H4 (cell line): ENCODE measurements at places on chromosomes 11 and 22. TPM values are rescaled to one million over a fixed set of nuclear protein-coding genes. Genes with fewer than 3 reads are reported as not detected.

DNA sequence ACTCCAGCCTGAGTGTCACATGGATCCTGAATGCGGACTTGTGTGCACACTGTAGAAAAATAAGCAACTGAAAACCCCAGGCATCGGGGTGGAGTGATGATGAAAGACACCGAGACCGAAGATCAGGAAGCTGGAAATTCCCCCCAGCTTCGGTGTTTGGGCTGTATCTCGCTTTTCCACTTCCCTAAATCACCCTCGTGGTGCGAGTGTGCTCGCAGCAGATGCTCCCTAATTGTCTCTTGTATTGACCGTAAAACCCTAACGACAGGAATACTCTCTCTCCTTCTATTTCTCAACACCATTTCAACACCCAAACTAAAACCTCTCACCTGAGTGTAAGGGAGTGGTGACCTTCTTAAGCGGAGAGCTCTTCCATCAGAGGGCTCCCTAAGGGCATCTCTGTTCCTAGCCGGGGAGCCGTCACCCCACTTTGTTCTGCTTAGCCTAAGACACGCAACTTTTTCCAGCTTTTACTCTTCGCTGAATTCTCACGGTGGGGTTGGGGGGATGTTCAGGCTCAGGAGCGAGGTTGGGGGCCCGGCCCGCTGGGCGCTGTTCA is 635 bp upstream of the GRK3 start:
- DNase-seq, result no peak

DNA sequence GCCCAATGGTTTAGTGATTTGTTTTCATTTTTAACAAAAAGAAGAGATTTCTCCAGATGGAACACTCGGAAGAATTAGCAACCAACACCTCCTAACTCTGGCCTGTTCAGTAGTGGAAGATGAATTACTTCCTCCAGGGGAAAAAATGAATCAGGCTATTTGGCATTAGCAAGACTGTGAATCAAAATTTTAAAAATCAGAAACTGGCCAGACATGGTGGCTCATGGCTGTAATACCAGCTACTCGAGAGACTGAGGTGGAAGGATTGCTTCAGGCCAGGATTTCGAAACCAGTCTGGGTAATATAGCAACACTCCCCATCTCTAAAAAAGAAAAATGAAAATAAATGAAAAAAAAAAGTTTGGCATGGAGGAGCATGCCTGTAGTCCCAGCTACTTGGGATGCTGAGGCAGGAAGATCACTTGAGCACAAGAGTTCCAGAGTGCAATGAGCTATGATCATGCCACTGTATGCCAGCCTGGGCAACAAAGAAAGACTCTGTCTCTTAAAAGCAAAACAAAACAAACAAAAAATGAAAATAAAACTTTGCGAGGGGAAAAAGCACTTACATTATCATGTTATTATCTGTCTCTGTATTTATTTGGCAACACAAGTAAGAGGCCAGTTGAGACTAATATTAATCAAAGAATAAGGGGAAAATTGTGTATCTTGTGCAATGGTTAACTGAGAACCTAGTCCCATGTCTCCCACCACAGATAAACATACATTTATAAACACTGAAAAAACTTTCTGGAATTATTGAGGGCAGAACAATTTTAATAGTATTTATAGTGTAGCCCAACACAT is 796.3 kb upstream of the ANO3 start:
- DNase-seq, result no peak

DNA sequence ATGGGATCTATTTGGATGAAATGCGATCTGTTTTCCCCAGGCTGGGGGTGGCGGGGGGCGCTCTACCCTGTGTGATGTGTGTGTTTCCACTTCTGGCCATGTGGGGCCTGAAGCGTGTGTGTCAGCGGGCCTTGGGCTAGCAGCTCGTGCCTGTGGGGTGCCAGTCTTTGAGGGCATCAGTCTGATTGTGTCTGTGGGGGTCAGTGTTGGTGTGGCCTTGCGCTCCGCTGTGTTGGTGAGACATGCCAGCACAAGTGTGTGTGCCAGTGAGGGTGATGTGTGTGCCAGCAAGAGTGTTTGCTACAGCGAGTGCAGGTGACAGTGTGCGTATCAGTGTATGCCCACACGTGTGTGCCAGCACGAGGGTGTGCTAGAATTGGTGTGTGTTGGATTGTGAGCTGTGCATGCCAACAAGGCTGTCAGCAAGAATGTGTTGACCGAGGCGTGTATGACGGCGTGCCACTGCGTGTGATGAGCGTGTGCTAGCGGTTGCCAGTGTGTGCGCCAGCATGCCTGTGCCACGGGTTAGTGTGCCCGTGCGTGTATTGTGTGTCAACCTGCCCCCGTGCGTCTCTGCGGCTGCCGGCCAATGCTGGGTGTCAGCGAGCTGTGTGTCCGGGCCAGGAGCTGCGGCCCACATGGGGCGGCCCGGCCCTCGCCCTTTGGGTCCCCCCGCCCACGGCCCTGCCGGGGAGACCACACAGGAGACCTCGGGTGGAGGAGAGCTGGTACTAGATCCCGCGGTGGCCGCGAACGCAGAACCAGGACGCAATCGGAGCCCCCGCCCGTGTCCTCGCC is 519 bp downstream of the ARRB1 start:
- no peak for DNase-seq

GRCh38 chr22:22738959-22739585 is 94.7 kb downstream of the GGTLC2 start:
- DNase-seq, result no peak

DNA sequence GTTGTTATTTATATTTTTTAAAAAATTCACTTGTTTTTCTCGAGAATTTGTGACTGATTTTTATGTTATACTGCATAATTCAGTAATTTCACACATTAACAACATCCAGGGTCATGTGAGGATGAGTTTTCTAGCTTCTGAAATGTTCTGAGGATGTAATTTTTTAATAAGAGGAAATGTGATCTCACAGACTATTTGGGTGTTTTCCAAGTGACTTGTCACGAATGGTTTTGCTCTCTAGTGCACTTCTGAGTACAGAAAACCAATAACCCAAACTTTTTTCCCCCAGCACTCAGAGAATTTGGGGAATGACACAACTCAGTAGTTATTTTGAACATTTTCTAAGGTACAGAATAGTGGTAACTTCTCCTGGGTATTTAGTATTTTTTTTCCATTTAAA is 821.1 kb upstream of the ARHGAP42 start:
- DNase-seq, result no peak

DNA sequence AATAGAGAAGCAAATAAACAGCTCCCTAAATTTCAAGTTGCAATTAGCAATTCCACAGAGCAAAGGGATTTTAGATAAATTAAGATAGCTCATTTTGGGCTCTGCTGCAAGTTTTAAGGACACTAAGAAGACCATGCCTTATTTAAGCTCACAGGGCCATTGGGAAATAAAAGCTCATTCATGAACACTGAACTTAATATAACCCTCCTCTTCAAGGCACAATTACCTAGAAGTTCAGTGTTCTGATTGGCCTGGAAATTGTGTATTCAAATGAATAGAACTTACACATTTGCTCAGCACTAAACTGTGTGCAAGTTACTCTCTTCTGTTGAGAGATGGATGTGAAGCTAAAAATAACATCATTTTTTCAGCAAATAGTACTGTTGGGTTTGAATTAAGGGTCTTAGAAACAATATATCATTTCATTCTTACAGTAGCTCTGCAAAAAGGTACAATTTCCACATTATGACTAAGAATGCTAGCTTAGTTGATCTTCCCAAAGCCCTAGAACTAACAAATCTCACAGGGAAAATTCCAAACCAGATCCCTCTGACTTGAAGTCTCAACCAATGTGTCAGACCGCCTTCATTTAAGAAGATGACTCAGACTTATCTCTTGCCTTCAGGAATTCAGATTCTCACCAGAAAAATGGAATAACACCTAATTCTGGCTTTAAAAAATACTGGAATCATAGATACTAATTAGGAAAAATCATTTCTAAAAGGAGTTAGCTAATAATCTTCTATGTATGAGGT is 87.4 kb upstream of the LRRC55 start:
- DNase-seq, result no peak

- no peak for DNase-seq
Measured at GRCh38 chr22:30326255-30326705, 461 bp downstream of the TBC1D10A start.

DNA sequence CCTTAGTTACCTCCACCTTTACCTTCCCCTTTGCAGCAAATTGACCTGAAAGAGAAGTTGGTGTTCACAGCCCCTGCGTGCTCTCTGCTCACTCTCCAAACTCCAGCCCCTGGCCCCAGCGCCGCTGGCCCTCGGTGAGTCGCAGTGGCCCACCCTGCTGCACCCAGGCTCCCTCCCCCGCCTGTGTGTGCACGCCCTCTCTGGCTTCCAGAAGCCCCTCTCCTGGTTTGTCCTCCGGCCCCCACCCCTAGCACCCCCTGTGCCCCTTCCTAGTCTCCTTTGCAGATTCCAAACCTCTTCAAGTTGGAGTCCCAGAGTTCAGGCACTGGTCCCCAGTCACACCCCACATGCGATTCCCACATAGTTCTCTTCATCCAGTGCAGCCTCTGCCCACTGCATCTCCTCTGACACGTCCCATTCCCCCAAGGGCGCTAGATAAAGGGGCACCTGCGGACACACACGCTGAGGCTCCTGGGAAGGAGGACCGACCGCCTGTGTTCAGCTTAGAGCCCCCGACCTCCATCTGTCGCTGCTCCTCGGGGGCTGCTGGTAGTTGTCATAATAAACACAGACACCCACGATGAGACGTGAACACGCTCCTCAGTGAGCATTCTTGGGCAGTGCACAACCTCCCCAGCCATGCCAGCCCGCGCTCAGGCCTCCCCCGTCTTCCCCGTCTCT is 1.5 kb upstream of the PHRF1 start:
- DNase-seq, result no peak

GRCh38 chr11:59678118-59678812 is 9.4 kb upstream of the PATL1 start:
- DNase-seq, result no peak

- DNase-seq, result peak; percentile 98
Measured at GRCh38 chr11:3049430-3050243, 7.6 kb downstream of the CARS1 start.

GRCh38 chr11:57605028-57605420 is 7.5 kb downstream of the SERPING1 start:
- DNase-seq, result no peak

DNA sequence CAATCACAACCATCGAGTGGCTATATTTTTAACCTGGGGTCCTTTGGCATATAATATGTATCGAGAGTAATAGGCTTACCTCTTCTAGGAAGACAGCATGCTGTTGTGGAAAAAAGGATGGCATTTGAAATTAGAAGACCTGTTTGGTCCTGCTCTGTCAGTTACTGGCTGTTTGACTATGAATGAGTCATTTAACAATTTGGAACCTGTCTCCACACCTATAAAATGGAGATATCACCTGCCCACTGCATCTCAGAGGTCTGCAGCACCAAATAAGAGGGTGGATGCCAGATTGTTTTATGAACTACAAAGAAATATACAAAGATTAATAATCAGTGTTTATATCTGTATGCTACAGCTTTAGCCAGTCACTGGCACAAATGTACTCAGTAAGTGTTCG is 60.8 kb downstream of the SLC25A17 start:
- no peak for DNase-seq

GRCh38 chr11:69705351-69705811 is 1.6 kb upstream of the FGF19 start:
- DNase-seq, result no peak

- DNase-seq, result no peak
Measured at GRCh38 chr11:111680486-111681175, 78.4 kb downstream of the SIK2 start.

- DNase-seq, result no peak
Measured at GRCh38 chr22:38042488-38042790, 14.8 kb upstream of the PICK1 start.

DNA sequence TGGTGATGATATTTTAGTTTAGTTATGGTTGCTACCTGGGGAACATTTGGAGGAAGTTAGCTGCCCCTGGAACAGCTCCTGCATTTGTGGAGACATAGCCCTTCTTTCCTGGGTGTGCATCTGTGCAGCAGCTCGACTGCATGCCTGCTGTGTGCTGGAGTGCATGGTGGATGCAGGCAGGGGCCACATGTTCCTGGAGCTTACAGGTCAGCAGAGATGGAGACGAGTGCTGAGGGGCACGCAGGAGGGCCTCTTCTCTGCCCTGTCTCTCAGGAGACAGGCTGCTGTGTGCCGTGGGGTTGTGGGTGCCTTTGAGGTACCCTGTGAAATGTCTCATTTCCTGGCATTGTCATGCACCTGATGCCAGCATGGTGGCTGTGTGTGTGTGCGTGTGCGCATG is 87.5 kb downstream of the TBC1D22A start:
- no peak for DNase-seq

- peak; percentile 42 for DNase-seq
Measured at GRCh38 chr11:23732026-23732425, 764.8 kb upstream of the LUZP2 start.

DNA sequence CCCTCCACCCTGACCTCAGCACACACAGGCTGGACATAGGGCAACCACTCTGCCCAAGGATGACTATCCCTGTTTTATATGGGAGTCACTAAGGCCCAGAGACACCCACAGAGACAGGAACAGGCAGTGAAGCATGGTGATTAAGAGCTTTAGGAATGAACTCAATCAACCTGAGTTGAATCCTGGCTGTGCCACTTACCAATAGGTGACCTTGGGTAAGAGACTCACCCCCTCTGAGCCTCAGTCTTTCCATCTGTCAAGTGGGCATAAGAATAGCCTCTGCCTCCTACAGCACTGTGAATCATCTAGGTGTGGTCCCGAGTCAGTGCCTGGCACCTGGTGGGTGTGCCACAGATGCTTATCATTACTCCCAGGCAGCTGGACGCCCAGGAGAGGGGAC is 6.8 kb downstream of the CRYBB1 start:
- no peak for DNase-seq

GRCh38 chr11:60840470-60841430 is 1.2 kb upstream of the CCDC86 start:
- DNase-seq, result peak; percentile 86

DNA sequence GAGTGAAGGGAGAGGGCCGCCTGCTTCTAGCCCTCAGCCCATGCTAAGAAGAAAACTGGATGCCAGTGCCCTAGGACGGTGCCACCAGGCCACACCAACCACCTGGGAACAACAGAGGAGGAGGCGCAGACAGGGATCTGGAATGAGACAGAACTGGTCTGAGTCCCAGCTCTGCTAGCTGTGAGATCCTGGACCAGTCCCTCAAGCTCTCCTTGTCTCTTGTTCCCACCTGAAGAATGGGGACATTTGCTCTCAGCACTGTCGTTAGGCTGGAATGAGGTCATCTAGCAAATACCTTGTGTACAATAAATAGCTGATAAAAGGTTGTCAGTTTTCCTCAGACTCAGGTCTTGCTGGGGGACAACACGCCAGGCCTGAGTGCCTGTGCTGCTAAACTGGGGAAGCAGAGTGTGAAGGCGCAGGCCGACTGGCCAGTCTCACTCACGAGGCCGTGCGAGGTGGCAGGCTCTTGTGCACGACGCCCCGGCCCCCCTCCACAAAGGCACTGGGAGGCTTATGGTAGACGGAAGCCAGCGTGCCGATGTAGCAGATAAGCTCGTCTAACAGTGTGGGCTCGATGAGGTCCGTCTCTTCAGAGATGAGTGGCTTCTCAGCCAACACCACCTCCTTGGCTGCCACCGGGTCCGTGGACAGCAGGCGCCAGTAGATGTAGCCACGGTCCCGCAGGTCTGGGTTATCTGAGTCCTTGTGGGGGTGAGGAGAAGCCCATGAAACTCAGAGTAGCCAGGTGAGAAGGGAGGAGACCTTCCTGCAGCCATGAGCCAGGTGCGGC is 25.8 kb upstream of the RASL10A start:
- DNase-seq, result no peak

The CRYBB3 gene
- not detected in 2 replicates for total RNA-seq

The KDM4E gene
- total RNA-seq, result not detected in 2 replicates

The OR5AS1 gene
- not detected in 2 replicates for total RNA-seq

The CDCA5 gene
- 28.7 and 30.5 TPM in 2 replicates for total RNA-seq

The ASPHD2 gene
- 1.8 and 2.7 TPM in 2 replicates for total RNA-seq

The KRTAP5-1 gene
- total RNA-seq, result not detected in 2 replicates

The SAA4 gene
- total RNA-seq, result not detected in 2 replicates

The ANO9 gene
- not detected in 2 replicates for total RNA-seq

The C11orf16 gene
- not detected in 2 replicates for total RNA-seq

The DEPDC7 gene
- 6.0 and 6.9 TPM in 2 replicates for total RNA-seq

The MUC5AC gene
- total RNA-seq, result not detected in 2 replicates
